GM20000 (cell line): ENCODE measurements at places on chromosomes 7 and 10.

DNA sequence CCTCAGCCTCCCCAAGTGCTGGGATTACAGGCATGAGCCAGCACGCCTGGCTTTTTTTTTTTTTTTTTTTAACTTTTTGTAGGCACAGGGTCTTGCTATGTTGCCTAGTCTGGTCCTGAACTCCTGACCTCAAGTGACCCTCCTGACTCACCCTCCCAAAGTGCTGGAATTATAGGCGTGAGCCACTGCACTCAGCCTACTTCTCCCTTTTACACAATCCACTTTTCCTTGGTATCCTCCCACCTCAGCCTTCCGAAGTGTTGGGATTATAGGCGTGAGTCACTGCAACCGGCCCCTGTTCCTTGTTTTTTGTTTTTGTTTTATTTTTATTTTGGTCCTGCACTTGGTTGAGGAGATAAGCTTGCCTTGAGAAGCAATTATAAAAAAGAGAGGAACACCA, 75.9 kb upstream of the KMT2C start:
- DNase-seq = no peak

- no peak for DNase-seq
These were observed 156.6 kb downstream of the NOC3L start for GRCh38 chr10:94206176-94206575.

- peak; percentile 66 for DNase-seq
These were observed 74.8 kb downstream of the HIPK2 start for GRCh38 chr7:139702811-139703486.

GRCh38 chr10:114343623-114344505, 60.4 kb downstream of the AFAP1L2 start:
- no peak for DNase-seq

GRCh38 chr7:129903935-129904334, 48.8 kb downstream of the UBE2H start:
- DNase-seq = peak; percentile 29

DNA sequence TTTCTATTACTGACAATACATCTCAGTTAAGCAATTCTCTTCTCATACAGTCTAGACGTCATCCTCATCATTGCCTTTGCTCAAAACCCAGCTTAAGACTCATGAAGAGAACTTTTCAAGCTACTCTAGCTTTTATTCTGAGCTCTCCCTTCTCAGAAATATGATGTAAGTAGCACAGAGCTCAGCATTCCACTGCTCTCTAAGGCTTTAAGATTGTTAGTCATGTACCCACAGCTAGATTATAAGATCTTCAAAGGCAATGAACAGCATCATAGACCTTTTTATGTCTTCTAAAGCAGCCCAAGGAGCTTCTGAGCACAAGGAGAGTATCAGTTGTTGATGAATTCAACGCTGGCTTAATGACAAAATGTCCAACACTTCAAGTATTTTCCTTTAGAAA, 119.3 kb downstream of the NRP1 start:
- DNase-seq = no peak

DNA sequence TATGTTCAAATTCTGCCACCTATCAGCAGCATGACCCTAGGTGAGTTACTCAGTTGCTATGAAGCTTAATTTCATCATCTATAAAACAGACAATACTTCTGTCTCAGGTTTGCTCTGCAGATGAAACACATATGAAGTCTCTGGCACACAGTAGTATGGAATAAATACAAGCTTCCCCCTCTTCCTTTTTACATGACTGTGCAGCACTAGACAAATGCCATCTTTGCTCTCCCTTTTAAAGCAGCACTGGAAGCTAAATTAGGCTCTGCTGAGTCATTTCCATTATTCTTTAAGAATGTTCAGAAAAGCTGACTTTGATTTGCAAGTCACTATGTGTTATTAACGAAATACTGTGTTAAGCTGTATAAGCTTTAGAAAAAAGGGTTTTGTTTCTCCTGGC, 40.7 kb upstream of the ANAPC16 start:
- no peak for DNase-seq

DNA sequence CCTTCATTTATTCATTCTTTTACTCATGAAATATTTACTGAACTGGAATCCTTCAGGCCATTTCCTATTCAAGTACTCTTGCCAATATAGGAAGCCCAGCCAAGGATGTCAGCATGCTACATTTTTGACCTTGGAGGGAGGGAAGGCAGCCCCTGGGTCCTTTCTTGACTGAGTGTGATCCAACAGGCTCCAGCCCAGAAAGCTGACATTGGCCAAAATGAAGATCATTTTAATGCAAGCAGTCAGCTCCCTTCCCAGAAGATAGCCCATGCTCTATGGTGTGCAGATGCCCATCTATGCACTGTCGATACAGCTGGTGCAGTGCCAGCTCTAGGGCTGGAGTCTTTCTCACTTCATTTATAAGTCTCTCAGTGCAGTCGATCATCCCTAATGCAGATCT, 646.0 kb downstream of the KCNMA1 start:
- DNase-seq = no peak

DNA sequence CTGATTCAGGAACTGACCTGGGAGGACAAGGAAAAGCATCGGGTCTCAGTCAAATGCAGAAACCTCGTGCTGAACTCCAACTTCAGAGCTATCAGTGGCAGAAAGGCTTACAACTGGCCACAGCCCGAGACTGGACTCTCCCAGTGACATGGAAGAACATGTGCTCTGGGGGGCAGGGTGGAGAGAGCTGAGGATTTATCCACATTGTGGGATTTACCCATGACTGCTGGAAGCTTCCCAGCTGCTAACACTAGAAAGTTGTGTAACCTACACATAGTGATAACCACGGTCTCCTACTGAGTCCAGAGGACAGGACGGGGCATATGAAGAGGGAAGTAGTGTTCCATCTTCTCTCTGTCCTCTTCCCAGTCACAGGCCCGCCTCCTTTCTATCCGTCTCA, 103.4 kb downstream of the ITIH5 start:
- no peak for DNase-seq

GRCh38 chr7:92747041-92747835, 89.1 kb downstream of the CDK6 start:
- DNase-seq = no peak

- DNase-seq = no peak
These were observed 52.8 kb upstream of the ENO4 start for GRCh38 chr10:116796469-116796868.

DNA sequence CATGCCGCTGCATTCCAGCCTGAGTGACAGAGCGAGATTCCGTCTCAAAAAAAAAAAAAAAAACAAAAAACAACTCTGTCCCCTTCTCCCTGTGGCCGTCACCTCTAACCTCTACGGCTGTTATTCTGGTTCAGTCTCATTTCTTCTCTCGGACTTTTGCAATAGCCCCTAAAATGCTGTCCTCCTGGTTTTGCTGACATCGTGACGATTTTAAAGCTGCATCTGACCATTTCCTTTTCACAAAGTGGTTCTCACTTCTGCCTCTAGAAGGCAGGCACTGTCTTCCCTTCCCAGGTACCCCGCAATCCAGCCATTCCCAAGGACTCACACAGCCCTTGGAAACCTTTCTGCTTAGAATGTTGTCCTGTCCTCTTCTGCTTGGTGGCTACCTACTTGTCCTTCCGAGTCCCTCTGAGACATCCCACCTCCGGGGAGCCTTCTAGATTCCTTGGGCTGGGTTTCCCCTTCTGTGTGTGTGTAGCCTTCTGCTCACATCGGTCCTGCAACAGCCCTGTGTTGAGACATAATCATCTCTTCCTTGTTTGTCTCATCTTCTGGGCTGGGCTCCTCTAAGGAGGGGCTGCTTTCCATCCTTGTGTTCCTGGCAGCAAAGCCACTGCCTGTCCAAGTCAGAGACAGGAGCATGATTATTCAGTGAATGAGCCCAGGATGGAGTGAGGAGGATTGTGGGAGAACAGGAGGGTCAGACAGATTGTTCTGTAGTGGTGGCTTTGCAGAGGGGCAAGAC, 83.1 kb downstream of the GRK5 start:
- no peak for DNase-seq

- DNase-seq = no peak
These were observed 354.7 kb downstream of the HGF start for GRCh38 chr7:81415181-81415580.

DNA sequence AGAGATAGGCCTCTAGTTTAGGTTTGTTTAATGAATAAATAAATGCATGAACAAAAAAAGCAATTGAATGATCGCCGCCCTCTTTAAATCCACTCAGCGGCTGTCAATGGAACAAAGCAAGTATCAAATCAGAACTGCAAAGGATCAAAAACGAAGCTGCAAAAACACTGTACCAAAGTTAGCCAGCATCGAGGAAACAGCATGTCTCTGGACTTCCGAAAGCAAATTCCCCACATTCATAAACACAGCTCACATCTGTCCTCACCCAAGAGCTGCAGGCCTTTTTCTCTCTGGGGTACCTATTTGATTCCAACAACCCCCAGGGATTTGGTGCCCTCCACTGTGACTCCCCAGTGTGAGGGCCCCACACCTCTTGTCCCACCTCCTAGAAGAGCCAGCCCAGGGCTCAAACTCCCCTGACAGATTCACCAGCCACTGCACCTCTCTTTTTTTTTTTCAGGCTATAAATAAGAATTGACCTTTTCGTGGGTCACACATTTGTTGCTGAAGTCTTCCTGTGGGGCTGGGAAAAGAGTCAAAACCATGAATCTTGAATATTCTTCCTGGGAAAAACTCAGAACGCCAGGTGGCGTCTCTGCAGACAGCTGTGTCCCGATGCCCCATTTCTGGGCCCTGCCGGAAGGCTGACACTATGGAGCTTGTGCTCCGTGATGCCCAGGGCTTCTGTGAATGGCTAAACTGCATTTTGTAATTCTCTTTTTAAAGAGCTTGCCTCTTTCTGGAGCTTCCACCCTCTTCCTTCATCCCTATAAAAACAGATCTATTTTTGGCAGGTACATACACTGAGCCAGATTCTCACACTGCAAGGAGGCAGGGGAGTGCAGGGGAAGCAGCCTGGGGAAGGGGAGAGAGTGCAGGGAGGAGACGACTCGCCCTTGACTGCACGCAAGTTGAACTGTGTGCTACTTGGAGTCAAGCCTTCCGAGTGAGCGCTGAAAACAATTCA, 51.7 kb downstream of the HSPA12A start:
- DNase-seq = no peak

DNA sequence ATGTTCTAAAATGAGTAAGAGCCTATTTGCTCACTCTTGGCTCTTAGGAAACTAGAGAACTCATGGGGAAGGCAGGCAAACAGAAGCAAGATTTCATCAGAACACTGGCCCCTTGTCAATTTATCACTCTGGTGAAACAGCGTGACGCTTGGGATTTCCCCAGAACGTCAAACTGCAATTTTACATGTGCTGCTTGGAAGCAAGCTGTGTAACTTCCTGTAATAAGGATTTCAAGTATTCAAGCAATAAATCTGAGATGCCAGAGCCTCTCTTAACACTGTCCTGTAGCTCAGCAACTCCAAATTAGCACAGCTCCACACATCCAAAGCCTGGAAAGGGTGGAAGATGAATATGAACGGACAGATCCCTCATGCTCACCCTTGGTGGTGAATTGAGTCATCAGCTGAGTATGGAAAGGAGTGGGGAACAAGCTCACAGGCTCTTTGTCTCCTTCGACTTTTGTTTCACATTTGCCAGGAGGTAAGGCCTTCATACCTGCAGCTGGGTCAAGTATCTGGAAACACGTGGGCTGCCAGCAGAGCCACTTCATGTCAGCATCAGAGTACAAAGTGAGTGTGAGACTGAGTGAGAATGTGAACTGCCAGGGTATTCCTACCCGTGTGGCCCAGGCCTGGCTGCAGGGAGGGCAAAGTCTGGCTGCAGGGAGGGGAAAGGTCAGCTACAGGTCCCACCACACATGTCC, 140.4 kb upstream of the NAMPT start:
- DNase-seq = peak; percentile 72

GRCh38 chr10:70617798-70618568, 15.4 kb upstream of the PRF1 start:
- DNase-seq = no peak

DNA sequence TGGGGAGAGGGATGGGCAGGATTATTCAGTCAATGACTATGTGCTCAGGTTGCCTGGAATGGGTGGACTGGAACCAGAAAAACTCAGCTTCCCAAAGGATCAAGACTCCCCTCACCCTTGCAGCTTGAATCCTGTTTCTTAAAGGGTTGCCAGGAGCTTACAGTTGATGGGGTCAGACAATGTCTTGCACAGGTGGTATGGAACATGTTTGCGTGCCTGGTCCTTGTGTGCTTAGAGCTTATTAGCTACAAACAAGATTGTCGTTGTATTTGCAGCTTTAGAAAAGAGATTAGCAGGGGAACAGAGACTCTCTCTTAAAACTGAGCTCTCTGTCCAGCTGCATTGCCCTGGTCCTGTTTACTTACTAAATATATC, 56.9 kb downstream of the PRR15 start:
- DNase-seq = no peak

DNA sequence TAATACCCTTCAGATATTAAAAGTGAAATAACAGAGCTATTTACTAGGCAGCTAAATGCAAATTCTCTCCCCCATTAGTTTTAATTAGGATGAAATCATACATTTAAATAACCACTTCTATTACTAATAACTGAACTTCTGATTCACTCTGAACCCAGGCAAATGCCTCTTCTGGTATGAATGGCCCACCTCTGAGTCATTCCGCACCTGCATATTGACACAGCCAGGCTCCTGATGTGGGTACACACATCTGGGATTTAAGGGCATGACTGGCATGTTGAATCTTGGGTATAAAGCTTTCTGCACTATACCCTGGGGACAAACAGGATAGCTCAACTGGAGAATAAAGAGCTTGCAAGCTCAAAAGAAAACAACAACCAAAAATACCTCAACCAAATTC, 140.9 kb downstream of the AUTS2 start:
- peak; percentile 55 for DNase-seq

GRCh38 chr10:43943818-43944360, 295.2 kb upstream of the ZNF32 start:
- DNase-seq = no peak

GRCh38 chr7:130925136-130925794, 191.3 kb upstream of the KLF14 start:
- DNase-seq = no peak
